ENCODE measurements at places on chromosomes 13 and 19.

DNA sequence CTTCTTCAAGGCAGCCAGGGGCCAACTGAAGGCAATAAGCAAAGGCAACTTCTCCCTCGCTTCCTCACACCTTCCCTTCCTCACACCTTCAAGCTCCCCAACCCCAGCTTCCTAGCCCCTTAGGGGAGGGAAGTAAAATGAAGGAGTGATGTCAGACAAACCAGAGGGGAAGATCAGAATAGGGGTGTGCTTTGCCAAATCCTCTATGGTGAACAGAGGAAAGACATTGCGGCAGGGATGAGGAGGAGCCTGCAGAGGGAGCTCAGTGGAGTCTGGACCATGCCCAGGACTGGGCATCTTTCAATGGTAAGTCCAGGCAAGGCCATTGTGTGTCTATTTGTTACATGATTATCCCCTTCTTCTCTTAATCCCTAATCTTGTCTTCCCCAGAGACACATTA is 164.0 kb downstream of the TSHZ3 start:
- DNase-seq = no peak

DNA sequence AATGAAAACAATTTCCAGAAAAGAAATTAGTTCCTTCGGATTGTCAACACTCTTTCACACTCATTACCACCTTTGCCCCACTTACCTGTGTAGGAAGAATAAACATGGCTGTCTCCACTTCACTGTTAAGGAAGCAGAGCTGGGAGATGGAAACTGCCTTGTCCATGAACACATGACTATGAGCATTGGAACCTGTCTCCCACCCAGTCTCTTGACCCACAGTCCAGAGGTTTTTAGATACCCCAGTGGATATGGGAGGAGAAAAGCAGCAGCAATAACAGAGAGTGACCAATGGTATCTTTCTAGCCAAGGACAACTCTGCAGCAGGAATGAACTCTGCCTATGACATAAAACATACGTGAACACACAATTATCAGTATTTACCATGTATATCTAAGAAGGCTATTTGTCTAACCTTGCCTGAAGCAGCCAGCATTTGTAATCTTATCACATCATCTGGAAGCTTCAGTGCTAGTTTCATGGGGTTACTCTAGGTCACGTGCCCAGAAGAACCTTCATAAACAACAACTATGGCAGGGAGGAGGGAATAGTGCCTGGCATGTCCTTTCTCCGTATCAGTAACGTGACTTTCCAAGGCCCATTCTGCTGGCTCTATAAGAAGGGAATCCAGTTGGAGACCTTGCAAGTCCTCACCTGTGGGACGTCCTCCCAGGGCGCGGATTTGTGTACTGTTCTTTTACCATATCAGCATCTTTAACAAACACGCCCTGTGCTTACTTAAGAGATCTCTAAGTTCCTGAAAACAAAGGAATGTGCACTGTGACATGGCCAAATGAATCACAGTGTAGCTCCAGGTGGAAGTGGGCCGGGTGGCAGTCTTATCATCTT is 221.8 kb upstream of the UBL3 start:
- DNase-seq = no peak

GRCh38 chr13:59774491-59774971 is 389.2 kb downstream of the DIAPH3 start:
- peak; percentile 57 for DNase-seq

DNA sequence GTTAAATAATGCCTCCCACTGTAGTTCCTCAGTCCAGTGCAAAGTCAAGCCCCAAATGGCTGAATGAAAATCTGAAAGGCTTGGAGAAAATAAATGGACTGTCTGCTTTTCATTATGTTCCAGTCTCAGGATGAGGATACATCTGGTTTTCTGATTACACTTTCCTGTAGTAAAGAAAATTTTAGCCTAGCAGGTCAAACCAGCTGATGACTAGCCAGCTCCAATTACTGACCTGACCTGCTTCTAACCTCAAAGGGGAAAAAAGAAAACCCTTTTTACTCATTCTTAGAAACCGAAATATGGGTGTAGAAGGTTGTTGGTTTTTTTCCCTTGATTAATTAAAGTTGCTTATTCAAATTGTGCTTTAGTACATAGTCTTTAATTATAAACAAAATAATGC is 418.4 kb downstream of the EFNB2 start:
- DNase-seq = peak; percentile 39

- peak; percentile 73 for DNase-seq
Measured at GRCh38 chr13:79659121-79659521, 178.2 kb downstream of the NDFIP2 start.

GRCh38 chr13:44868397-44868796 is 120.9 kb downstream of the NUFIP1 start:
- DNase-seq = no peak

DNA sequence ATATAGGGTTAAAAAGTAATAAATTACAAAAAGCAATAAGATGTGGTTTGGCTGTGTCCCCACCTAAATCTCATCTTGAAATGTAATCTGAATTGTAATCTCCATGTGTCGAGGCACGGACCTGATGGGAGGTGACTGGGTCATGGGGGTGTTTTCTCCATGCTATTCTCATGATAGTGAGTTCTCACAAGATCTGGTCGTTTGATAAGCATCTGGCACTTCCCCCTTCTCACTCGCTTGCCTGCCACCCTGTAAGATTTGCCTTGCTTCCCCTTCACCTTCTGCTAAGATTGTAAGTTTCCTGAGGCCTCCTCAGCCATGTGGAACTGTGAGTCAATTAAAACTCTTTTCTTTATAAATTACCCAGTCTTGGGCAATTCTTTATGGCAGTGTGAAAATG is 577.4 kb downstream of the TBC1D4 start:
- no peak for DNase-seq

GRCh38 chr13:97276862-97277269 is 54.7 kb downstream of the MBNL2 start:
- no peak for DNase-seq

DNA sequence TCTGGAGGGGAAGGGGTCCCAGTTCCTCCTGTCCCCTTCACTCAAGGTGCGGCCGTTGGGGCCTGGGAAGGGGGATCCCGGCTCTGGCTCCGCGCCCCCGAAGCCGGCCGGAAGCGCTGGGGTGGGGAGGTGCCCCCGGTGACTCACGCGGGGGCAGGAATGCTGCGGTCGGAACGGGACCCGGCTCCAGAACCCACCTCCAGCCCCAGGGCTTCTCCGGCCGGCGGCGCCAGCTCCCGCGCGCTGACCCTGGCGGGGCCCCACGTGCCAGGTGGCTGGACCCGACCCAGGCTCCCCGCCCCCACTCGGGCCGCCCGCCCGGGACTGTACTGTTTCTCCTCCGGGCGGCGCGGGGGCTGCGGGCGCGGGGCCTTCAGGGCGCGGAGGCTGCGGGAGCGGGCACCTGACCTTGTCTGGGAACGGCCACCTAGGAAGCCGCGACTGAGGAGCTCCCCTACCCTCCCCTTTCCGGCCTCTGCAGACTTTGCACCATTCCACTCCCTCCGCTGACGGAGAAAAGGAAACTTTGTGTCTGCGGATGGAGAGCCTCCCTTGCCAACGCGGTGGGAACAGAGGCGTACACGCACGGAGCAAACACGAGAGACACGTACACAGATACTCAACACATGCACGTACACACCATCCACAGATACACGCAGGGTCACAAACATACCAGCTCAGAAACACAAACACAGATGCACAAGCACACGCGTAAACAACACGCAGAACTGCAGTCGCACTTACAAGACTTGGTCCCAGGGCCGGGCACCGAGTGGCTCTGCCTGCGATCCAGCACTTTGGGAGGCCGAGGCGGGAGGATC is 7.2 kb downstream of the AXL start:
- DNase-seq = peak; percentile 87

DNA sequence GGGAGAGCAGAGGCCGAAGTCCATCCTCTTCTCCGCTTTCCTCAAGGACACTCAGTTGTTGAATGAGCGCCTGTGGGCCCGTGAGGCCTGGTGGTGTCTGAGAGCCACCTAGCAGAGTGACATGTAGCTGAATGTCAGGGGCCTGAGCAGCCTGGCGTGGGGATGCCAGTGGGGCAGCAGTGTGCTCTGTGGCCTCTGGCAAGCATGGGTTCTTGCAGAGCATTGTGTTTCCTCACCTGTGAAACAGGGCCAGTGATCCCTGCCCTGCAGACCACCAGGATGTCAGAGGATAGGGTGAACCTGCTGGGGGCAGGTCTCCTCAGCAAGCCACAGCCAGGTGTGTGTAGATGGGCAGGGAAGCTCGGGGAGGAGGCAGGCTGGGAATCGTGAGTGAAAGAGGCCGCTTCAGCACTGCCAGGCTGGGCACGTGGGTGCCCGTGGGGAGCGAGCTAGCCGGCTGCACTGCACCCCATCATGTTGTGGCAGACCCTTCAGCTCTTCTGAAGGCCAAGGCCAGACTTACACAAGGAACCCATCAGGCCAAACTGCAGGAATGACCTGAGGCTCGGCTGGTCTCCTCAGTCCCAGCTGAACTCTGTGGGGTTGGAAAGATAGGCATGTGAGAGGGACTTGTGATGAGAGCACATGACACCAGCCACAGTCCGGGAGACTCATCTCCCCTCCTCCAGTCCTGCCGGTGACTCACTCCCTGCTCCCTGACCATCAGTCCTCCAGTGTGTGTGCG is 5.0 kb downstream of the PPP1R37 start:
- peak; percentile 96 for DNase-seq

GRCh38 chr19:4636151-4636717 is 3.1 kb upstream of the TNFAIP8L1 start:
- peak; percentile 38 for DNase-seq

DNA sequence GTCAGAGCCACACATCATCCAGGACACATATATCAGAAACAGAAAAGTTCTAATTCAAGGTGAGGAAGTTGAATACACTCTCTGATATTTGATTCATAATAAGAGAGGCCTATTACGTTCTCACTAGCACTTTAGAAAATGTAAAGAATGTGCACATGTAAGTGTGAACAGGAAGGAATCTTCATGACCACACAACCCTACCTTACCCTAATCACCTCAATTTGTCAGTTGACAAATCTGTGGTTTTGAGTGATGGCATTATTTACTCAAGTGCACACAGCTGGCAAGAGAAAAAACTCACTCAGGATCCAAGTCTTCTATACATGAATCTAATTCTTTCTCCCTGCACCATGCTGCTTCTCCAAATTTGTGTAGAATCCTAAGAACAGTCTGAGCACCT is 445.8 kb downstream of the SUCLA2 start:
- DNase-seq = no peak

DNA sequence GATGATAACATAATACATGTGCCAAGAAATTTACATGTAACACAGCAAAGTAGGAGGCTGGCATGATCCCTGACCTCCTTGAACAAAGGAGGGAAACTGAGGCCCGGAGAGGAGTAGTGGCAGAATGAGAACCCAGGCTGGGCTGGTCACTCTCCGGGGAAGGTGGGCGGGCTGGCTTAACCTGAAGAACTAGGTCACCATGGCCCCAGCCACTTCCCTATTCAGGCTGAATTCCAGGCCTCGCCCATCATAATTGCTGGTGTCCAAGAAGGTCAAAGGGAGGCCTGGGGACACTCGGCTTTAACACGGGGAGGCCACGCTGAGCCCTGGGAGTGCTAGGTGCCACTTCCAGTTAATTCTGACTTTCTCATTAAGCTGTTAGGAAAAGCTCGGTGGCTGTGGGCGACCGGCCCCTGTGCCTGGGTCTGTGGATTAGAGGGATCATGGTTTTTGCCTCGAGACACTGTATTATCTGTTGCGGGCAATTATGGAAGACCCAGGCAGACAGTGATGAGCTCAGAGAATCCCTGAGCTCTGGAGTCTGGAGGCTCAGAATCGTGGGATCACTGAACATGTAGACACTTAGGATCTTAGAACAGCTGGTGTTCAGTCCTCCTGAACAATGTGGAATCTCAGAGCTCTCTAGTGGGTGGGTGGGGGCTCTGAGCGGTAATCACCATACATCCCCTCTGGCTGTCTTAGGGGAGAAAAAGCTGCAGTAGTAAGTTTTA is 5.0 kb upstream of the TINCR start:
- DNase-seq = no peak

DNA sequence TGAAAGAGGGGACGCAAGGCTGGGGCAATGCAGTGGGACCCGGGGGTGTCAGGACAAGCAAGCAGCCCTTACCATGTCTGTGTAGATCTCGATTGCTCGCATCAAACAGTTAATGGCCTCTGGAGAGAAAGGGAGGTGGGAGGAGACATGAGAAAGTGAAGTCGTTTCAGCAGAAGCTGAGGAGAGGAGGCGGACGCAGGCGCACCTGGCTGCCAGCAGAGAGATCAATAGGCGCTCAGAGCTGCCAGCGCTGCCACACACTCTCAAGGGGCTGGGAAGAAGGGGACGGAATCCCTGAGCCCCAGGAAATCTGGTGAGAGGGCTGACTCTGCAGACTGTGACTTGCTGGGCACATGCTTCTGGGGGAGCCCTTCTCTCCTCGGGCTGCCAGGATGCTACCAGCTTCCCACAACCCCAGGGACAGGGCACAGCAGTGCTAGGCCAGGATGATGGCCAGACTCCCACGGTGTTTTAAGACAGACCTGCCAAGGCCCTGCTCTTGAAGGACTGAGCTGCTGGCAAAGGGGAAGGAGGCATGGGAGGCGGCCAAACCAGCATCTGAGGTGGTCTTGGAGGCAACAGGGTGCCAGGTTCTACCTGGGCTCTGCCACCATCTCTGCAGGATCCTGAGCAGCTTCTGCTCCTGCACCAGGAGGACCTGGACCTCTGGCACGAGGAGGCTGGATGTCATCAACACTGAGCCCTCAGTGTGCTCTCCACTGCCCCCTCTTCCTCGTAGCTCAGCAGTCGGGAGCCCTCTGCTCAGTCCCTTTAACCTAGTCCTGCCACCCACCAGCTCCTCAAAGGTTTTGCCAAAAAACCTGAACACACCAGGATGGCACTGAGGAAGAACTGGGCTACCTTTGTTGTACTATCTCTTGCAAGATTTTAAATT is 11.7 kb upstream of the KPTN start:
- no peak for DNase-seq

- DNase-seq = no peak
Measured at GRCh38 chr19:18894254-18895037, 1.5 kb downstream of the CERS1 start.

- no peak for DNase-seq
Measured at GRCh38 chr13:100589178-100589725, 663 bp upstream of the GGACT start.

- peak; percentile 99 for DNase-seq
Measured at GRCh38 chr13:110421696-110422385, 114.8 kb downstream of the COL4A2 start.

DNA sequence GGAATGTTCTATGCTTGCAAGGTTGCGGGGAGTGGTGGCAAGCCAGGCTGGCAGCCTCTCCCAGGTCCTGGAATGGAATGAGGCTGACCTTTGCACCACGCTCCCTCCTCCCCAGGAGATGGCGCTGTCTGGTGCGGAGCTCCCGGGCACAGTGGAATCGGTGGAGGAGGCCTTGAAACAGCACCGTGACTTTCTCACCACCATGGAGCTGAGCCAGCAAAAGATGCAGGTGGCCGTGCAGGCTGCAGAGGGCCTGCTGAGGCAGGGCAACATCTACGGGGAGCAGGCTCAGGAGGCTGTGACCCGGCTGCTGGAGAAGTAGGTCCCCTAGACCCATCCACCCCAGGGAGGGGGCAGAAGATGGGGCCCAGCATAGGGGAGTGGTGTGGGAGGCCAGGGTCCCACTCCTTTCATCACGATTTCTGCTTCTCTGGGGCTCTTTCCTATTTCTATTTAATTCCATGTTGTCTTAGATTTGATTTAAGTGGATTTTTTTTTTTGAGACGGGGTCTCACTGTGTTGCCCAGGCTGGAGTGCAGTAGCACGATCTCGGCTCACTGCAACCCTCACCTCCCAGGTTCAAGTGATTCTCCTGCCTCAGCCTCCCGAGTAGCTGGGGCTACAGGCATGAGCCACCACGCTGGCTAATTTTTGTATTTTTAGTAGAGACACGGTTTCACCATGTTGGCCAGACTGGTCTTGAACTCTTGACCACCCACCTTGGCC is 53.2 kb upstream of the SHKBP1 start:
- DNase-seq = peak; percentile 47

- DNase-seq = peak; percentile 69
Measured at GRCh38 chr13:27036236-27036981, 135.2 kb downstream of the USP12 start.
